ENCODE measurements at places on chromosomes 2 and 18.

DNA sequence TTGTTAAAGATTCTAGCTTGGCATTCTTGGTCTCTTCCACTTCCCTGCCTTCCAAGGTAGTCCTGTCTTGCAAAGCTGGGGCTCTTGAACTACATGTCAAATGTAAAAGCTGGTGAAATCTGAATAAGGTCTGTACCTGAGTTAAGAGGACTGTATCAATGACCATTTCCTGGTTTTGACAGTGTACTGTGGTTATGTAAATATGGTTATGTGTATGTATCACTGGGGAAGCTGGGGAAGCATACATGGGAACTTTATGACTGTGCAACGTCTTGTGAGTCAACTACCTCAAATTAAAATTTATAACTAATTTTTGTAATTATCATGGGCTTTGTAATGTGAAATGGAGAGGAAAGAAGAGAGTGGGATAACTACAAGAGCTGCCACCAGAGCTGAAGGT lies 81.7 kb downstream of the COL4A4 start:
- no peak for DNase-seq

- no peak for DNase-seq
These were observed 208.6 kb downstream of the C1D start for GRCh38 chr2:67854103-67854743.

DNA sequence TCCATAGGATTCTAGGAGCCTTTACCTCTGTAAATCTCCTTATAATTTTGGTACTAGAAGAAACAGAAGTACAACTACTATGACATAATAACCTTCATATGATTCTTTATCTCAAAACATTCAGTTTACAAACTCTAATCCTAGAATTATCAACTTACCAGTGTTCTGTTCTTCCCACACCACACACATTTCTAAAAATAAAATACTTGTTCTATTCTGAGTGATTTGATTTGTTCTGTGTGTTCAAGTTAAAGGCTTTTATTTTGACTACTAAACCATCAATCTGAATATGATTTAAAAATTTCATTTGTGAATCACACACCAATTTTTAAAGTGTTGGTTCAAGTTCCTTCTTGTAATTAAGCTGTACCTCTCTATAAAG lies 16.0 kb downstream of the CYTIP start:
- DNase-seq = no peak

DNA sequence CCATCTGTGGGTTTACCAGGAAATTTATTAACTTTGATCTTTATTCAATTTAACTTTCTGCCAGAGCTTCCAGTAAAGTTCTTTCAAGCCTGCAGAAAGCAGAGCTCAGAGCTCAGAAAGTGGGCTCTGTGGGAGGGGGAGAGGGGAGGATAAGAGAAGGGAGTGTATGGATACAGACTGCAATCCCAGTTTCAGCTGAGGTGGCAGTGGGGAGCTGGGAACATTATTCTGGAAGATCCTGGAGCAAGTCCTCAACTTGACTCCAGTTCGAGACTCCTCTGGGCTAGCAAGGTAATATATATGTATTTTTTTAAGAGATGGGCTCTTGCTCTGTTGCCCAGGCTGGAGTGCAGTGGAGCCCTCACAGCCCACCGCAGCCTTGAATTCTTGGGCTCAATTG lies 108.9 kb upstream of the NABP1 start:
- no peak for DNase-seq

GRCh38 chr2:25190536-25190935 lies 22.2 kb upstream of the POMC start:
- DNase-seq = no peak

GRCh38 chr18:46712406-46712805 lies 44.4 kb downstream of the ST8SIA5 start:
- DNase-seq = no peak

- no peak for DNase-seq
These were observed 320.4 kb upstream of the REV1 start for GRCh38 chr2:99810225-99810624.

GRCh38 chr18:22018366-22018765 lies 151.0 kb upstream of the GATA6 start:
- DNase-seq = no peak

Data from activated CD8-positive, alpha-beta memory T cell treated with anti-CD3 and anti-CD28 coated beads, Interleukin-2, amount 50 U/mL, for 4 hours (primary cell).